ENCODE measurements at places on chromosomes 2 and 18.

GRCh38 chr18:61782545-61782944 is 110.3 kb downstream of the RNF152 start:
- no peak for DNase-seq

DNA sequence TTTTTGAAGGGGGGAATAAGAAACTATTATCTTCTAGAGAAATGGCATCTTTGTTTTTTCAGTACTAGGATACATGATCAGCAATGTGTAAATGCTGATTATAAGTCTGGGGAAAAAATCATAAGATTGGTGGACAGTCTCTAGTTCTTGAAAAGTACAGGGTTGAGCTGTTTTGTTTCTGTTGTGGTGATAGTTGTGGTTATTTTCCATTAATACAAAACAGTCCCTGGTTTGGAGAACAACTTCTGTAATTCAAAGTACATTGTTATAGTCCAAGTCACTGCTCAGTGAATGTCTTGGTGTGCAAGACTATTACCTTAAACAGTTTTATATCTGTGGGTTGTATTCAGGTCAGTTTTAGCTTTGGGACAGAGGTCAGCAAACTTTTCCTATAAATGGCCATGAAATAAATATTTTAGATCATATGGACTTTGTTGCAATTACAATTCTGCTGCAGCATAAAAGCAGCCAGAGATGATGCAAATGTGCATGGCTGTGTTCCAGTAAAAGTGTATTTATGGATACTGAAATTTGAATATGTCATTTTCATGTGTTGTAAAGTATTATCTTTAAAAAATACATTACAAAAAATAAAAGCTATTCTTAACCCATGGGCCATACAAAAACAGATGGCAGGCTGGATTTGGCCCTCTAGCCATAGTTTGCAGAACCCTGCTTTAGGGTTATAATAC is 111.0 kb downstream of the CERS6 start:
- DNase-seq: no peak

DNA sequence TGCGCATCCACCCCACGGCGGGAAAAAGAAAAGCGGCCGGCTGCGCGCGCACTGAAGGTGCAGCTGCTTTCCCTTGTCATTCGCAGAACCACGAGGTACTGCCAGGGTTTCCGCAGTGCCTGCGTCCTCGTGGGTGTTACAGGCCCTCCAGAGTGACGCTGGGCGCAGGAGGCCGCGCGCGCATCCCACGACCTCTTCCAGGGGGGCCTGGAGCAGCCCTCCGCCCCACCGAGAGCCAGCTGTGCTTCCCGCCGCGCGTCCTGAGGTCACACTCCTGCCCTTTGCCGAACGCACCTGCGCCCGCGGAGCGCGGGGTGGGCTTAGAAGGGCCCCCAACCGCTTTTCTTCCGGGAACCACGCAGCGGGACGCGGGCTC is 378 bp upstream of the IAH1 start:
- no peak for DNase-seq

DNA sequence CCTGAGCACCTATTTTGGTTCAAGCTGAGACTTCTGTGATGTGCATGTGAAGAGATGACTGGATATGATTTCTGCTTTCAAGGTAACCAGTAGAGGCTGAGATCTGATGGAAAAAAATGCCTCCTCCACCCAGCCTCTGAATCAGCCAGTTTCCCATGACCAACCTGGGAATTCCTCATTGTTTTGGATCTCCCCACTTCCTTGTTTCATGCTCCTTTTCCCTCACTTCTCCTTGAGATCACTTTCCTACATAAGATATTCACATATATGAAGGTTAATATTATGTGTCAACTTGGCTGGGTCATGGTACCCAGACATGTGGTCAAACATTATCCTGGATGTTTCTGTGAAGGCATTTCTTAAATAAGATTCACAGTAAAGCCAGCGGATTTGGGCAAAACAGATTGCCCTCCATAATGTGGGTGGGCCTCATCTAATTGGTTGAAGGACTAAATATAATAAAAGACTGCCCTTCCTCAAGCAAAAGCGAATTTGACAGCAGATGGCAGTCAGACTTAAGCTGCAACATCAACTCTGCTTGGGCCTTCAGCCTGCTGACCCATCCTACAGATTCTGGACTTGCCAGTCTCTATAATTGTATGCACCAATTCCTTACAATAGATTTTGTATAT is 379.4 kb downstream of the TNS1 start:
- no peak for DNase-seq

GRCh38 chr2:52473526-52473925 is 1294.1 kb upstream of the CHAC2 start:
- DNase-seq: no peak

- DNase-seq: no peak
These were observed 12.2 kb downstream of the PLB1 start for GRCh38 chr2:28507796-28508764.

DNA sequence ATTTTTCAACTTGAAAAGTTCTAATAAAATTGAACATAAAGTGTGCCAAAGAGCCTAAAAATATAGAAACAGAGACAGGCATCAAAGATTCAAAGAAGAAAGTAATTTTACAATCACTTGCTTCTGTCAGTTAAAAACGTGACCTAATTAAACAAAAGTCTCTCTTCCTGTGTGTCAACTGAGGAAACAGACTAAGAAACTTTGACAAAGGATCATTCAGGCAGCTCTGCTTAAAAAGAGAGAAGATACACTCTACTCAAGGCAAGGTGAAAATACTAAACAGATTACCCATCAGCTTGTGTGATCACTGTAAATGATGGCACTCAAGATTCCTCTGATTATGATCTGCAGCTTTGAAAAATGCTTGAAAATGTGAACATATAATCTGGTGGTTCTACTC is 47.8 kb downstream of the DYM start:
- DNase-seq: no peak

GRCh38 chr2:85950743-85951142 is 62.0 kb upstream of the ST3GAL5 start:
- no peak for DNase-seq

DNA sequence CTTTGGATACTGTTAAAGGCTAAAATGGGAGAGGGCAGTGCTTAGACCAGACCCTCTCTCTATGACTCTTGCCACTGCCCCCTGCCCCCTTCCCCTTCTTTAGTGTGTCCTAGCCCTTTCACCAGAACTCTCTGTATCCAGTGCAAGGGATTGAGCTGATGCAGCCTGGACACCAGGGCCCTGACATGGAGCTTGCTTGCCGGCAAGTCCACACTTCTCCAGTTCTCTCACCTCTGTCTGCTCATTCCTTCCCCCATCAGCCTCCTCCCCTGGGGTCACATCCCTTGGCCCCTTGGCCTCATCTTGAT is 1.5 kb upstream of the WNT6 start:
- DNase-seq: no peak

DNA sequence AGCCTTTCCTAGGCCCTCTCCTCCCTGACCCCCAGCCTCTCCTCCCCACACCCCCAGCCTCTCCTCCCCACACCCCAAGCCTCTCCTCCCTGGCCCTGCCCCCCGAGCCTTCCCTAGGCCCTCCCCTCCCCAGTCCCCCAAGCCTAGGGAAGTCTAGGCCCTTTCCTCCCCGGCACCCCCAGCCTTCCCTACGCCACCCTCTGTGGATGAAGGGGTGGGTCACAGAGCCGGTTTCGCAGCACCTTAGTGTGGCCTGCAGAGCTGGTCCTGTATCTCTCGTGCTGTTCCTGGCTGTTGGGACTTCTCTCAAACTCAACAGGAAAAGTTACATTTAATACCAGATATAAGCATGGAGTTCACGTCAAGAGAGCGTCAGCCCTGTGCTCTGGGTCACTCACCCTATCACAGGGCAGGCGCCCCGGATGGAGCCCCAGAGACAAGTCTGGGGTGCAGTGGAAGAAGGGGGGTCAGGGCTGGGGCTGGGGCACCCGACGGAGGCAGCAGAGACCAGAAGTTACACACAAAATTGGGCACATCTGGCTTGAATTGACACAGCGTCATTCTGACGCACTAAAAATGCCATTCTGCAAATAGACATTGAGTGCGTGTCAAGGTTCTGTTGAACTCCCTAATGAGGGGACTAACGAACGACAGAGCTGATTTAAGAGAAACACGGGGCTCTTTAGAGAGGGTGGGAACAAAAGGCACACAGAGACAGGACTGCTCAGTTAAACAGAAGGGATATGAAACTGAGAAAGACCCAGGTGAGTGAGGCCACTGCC is 24.0 kb downstream of the KCNIP3 start:
- DNase-seq: no peak

DNA sequence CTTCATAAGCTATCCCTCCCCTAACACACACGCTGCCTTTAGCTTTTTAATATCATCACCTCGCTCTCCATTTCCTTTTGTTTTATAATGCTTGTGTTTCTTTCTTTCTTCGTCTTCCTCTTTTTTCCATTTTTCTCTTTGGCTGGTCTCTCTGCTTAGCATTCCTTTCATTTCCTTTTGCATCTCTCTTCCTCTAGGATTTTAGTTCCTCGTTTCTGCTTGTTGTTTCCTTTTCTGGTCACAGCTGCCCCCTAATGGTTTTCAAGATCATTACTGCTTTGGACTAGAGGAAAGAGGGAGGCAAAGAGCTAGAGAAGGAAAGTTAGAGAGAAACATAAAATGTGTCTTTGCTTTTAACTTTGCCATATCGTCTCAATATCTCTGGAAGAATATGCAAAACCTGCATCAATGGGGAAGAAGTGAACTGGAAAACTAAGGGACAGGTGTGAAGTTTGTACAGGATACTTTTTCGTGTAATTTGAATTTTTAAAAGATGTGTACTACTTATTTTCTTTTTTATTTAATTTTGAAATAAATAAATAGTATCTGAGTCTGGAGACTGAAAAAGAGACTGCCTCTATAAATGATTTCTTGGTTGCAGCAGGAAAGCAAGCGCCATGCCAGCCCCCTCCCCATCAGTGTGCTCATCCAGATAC is 6.3 kb upstream of the NRP2 start:
- peak; percentile 89 for DNase-seq

GRCh38 chr2:43877782-43878464 is 39.2 kb downstream of the ABCG8 start:
- peak; percentile 10 for DNase-seq
